ENCODE measurements at places on chromosomes 16 and 17. TPM values are rescaled to one million over a fixed set of nuclear protein-coding genes. Genes with fewer than 3 reads are reported as not detected.

YWHAE gene
- total RNA-seq = 613 TPM

PEX12 gene
- 7.0 TPM for total RNA-seq

DNA sequence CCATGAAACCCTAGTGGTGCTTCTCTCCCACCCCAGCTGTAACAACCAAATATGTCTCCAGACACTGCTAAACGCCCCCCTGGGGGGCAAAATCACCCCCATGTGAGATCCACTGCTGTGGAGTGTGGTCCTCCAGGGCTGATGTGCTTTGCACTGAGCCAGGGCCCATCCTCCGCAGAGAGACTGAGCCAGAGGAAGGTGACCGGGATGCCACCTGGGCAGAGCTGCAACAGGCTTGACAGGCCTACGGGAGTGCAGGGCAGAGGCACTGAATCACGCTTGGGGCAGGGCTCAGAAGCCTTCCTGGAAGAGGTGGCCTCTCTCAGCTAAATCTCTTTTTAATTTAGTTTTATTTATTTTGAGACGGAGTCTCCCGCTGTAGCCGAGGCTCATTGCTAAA is 4.4 kb downstream of the GJD3 start:
- no peak for DNase-seq

DNA sequence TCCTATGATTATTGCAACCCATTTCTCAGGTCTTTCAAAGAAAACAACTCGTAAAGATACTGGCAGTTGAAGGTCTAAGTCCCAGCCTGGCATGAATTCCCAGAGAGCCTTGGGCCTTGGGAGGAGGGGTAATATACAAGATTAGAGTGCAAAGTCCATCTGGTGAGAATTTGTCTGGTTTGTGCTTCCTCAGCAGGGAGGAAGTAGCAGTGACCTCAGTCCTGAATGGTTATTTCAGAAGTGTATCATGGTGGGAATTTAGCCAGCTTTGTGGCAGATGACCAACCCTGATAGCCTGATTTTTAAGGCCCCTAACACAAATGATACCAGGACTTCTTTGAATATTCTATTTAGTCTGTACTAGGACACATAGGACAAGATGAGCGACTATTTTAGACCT is 151.2 kb upstream of the TBX2 start:
- DNase-seq = no peak

- no peak for DNase-seq
These were observed 75.5 kb upstream of the TBX2 start for GRCh38 chr17:61323909-61324868.

Data from Right ventricle myocardium superior (tissue), 1 donor.